Fibroblast of lung (primary cell): ENCODE measurements at places on chromosomes 13 and 19.

GRCh38 chr19:33673996-33674625 is 52.4 kb downstream of the CHST8 start:
- no peak for DNase-seq

- DNase-seq = no peak
Observed at GRCh38 chr19:40716031-40716481, 630 bp downstream of the COQ8B start.

- DNase-seq = no peak
Observed at GRCh38 chr13:109836629-109837607, 50.5 kb upstream of the IRS2 start.

DNA sequence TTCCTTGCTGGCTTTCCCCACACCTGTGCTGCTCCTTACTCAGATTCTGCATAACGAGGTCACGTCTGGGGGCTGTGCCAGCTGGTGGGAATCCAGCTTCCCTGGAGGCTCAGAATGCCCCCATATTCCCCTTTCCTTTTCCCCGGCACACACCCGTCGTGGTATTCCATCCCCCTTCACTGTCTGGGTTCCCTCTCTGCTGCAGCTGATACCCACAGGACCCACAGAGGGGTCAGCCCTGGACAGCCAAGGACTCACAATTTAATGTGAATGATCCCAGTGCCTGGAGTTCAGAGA is 4.2 kb upstream of the MYH14 start:
- DNase-seq = no peak

- peak; percentile 77 for DNase-seq
Observed at GRCh38 chr13:32881074-32881776, 135.0 kb upstream of the KL start.

GRCh38 chr19:2042485-2043250 is 8.4 kb downstream of the MKNK2 start:
- no peak for DNase-seq

DNA sequence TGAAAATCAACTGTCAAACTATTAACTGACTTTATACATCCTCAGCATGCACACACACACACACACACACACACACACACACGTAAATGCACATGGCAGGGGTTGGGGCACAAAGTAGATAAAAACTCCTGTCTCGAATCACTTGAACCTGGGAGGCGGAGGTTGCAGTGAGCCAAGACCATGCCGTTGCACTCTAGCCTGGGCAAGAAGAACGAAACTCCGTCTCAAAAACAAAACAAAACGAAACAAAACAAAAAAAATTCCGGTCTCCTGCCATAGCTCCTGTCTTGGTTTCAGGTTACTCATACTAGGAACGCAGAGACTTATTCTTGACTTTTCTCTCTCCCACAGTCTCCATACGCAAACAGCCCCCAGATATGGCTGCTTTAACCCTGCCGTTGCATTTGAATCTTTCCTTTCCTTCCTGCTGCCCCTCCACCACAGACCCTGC is 148.9 kb downstream of the SHISA2 start:
- DNase-seq = no peak
